ENCODE measurements at places on chromosomes 1 and 21.

DNA sequence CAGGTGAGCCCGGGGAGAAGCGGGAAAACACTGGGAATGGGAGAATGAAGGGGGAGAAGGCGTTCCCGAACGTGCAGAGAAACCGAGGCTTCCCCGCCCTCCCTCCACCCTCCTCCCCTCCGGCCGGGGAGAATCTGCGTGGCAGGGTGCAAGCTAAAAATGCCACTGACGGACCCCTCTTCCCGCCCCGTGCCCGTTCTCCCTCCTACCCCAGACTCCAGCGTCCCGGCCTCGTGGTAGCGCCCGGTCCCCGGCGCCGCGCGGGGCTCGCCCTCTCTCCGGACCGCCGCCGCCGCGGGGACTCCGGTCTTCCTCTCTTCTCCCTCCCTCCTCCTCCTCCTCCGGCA, 81.6 kb upstream of the AK4 start:
- peak; percentile 62 for DNase-seq

DNA sequence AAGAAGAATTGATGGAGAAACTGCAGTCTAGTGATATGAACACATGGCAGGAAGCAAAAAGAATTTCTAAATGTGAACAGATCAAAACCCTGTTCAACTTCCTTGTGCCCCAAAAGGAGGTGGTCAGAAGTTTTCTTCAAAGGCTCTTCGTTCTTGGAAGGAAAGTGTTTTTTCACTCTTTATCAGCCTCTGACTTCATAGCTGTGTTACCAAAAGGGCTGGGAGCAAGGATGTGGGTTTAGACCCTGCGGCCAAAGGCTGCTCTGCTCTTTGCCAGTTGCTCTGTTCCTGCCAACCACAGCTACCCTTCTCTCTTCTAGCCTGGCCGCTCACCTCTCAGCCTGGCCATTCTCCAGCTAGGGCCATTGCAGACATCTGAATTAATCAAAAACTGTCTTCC, 53.8 kb downstream of the PTGER3 start:
- DNase-seq = no peak

GRCh38 chr1:54376430-54377039, 29.7 kb downstream of the SSBP3 start:
- DNase-seq = no peak

DNA sequence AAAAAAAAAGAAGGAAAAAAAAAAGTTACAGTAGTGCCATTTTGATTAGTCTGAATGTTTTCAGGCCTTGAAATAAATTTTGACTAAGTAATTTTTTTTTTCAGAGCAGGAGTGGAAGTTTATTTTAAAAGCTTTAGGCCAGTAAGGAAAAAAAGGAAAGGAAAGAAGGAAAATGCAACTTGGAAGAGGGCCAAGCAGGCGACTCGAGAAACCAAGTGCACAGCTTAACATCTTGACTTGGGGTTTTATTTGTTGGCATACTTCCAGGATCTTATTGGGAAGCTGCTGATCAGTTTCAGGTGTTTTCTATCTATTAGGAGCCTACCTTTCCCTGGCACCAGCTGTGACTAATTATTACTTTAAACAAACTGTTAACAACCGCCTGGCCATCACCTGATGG, 41.7 kb downstream of the ATF3 start:
- DNase-seq = no peak

- no peak for DNase-seq
Measured at GRCh38 chr1:78570539-78570938, 49.7 kb upstream of the IFI44L start.

- DNase-seq = no peak
Measured at GRCh38 chr1:28507247-28507645, 1.4 kb downstream of the RCC1 start.

DNA sequence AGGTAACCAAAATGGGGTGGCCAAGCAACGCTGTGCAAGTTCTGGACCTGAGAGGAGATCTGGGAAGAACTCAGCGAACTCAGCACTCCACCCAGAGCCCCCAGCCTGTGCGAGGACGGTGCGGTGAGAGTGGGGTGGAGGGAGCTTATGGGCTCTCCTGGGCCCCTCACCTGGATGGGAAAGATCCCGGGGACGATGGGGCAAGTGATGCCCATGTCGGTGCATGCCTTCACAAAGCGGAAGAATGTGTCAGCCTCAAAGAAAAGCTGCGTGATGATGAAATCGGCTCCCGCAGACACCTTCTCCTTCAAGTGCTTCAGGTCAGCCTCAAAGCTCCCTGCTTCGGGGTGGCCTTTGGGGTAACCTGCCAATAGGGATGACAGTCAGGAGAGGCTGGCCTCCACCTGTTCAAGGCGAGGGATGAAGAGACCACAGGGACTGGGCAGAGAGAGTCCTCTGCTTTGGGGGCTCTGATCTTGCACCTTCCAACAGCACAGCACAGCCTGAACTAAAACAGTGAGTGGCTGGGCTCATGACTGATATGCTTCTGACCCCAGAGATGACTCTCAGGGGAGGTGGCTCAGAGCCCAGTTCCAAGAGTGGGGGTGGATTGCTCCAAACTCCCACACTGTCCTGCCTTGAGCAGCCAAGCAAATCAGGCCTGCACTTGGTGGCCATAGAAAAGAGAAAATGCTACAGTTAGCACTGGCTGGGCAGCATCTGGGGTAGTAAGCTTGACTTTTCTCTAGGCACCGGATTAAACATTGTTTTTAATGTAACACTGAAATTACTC, 9.5 kb downstream of the MTHFR start:
- DNase-seq = no peak

DNA sequence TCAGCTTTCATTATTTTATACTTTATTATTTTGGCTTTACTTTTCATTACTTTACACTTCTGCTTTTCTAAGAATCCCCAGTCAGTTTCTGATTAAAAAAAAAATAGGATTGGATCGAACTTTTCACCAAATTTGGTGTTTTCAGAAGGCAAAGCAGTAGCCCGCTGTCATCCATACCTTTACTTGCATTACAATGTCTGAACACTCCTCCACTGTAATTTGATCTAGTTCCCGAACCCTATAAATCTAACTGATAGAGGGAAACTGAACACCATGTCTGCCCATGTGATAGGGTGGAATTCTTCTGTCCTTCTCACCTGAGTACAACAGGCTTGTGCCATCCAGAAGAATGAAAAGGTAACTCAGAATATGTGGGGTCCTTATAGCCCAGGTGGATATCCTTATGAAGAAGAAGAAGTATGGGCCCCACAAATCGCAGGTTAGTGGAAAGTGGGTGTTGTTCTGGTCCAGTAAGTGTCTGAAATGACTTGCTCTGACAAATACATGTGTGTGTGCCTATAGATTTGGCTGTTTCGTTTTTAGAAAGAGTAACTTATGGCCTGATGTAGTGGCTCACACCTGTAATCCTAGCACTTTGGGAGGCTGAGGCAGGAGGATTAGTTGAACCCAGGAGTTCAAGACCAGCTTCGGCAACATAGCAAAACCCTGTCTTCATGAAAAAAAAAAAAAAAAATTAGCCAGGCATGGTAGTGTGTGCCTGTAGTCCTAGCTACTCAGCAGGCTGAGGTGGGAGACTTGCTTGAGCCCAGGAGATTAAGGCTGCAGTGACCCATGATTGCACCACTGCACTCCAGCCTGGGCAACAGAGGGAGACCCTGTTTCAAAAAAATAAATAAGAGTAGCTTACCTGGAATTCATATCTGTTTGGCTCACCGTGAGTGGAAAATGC, 26.6 kb upstream of the CDC14A start:
- DNase-seq = no peak

All from NCI-H1417 (cell line).